ENCODE measurements at places on chromosomes 1 and 21.

GRCh38 chr1:90435351-90435750 lies 281.8 kb downstream of the BARHL2 start:
- DNase-seq: no peak

GRCh38 chr1:61130338-61131000 lies 48.1 kb downstream of the NFIA start:
- no peak for DNase-seq

GRCh38 chr21:42125571-42126544 lies 54.7 kb downstream of the UMODL1 start:
- DNase-seq: no peak

DNA sequence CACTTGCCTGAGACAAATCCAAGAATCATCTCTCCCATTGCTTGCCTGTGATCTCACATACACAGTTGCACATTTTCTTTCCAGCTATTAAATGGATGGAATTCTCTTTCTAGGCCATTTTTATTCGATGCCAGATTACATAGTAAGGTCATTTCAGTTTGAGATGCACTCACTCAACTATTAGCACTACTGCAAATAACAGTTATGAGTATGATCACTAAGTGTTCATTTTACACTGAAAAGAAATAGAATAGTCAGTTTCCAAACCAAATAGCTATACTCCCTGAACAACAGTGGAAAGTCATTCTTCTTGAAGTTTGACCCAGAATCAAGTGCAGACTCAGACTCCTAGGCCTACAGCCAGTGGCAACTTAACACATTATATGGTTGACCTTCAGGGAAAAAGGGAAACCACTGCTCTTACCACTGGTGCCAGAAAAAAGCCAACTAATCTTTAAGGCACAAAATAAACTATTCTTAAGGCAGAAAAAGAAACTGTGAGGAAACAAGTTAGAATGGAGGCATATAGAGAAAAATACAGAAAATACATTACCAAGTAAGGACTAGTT lies 31.5 kb downstream of the WNT2B start:
- no peak for DNase-seq

DNA sequence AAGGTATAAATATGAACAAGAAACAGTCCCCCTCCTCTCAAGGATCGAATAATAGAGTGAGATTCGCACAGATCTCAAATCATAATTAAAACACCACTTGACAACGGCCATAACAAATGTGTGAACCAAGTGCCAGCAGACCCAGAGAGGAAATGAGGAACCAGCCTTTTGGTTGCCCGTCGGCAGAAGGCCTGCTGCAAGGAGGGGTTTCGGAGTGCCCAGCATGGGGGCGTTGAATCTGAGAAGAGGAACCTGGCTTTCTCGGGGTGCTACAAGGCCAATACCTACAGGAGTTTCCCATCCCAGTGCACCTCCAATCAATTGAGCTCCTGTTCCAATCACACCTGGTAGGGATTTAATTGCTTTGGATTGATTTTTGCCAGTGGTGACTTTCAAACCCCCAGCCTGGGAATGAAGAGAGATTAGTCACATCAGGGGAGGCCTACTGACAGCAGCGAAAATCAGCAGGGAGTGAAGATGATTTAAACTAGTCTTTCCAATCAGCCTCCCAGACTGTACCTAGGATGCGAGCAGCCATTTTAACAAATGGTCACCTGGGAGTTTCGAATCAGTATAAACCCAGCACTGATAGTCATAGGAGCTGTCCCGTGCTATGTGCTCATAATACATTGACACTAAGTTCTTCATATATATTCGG lies 263.8 kb downstream of the KAZN start:
- DNase-seq: no peak

DNA sequence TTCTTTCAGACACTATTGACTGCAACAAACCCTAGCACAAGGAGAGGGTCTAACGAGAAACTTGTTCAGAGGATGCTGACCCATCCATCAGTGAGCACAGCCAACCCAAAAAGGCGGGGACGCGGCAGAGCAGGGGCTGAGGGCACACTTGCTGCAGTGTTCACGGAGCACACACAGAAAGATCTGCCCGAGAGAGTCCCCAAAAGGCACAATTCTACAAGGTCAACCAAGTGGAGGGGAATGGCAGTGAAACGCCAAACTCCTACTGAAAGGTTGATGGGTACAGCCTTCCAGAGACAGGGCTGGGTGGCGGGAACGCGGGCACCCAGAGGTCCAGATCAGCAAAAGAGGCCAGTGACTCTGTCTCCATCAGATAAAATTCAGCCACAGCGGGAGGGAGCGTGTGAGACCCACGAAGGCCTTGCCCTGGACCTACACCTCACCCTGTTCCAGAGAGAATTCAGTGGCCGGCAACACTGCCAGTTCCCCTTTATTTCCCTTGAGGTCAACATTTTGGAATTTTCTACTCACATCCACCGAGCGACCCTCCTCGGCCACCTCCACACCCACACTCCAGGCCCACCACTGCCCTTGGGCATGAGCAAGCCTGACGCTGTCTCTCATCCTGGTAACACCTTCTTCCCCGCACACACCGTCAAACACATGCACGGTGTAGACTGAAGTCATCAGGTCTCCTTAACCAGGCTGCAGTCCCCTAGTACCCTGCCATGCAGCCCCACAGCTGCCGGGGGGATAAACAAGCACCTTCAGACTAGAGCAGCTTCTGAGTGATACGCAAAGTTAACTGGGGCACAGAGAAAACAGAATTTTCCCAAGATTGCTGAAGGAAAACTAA lies 5.5 kb downstream of the GNG4 start:
- no peak for DNase-seq

- DNase-seq: no peak
These were observed 20.5 kb upstream of the HIVEP3 start for GRCh38 chr1:41939194-41939593.

DNA sequence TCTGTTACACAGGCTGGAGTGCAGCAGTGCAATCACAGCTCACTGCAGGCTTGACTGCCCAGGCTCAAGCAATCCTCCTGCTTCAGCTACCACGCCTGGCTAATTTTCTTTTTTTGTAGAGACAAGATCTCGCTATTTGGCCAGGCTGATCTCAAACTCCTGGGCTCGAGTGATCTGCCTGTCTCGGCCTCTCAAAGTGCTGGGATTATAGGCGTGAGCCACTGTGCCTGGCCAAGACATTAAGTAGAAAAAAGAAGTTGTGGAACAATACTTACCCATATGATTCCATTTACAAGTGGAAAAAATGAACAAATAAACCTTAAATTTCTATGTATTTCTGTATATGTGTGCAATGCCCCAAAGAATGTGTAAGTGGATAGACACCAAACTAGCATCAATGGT lies 30.3 kb upstream of the ID3 start:
- DNase-seq: no peak

- no peak for DNase-seq
These were observed 41.2 kb upstream of the RGS8 start for GRCh38 chr1:182725259-182726255.

GRCh38 chr1:27596261-27596660 lies 7.7 kb downstream of the AHDC1 start:
- no peak for DNase-seq

GRCh38 chr1:46689897-46690296 lies 18.2 kb downstream of the TEX38 start:
- DNase-seq: no peak

- DNase-seq: no peak
These were observed 12.7 kb downstream of the GORAB start for GRCh38 chr1:170544624-170545023.

DNA sequence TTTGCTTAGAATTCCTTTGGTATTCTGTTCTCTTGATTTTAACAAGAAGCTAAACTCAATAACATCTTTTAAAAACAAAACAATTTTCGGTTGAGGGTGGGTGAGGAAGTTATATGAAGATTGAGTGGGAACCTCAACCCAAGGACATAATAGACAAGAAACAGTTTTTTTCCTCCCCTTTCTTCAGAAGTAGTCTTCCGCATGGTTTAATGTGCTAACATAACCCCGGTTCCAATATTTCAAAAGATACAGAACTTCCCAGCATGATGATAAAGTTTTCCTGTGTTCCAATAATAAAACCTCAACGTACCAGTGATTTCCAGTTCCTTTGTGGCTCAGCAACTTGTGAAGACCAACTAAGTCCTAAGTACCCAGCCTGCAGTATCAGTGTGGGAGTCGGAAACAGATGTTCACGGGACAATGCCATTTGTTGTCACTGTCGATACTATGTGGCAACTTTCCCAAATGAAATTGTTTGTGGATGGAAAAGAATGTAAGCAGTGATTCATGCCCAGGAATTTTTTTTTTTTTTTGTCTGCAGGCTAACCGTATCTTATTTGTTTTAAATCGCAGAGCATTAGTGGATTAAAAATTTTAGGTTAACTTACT lies 48.5 kb downstream of the NR5A2 start:
- no peak for DNase-seq

DNA sequence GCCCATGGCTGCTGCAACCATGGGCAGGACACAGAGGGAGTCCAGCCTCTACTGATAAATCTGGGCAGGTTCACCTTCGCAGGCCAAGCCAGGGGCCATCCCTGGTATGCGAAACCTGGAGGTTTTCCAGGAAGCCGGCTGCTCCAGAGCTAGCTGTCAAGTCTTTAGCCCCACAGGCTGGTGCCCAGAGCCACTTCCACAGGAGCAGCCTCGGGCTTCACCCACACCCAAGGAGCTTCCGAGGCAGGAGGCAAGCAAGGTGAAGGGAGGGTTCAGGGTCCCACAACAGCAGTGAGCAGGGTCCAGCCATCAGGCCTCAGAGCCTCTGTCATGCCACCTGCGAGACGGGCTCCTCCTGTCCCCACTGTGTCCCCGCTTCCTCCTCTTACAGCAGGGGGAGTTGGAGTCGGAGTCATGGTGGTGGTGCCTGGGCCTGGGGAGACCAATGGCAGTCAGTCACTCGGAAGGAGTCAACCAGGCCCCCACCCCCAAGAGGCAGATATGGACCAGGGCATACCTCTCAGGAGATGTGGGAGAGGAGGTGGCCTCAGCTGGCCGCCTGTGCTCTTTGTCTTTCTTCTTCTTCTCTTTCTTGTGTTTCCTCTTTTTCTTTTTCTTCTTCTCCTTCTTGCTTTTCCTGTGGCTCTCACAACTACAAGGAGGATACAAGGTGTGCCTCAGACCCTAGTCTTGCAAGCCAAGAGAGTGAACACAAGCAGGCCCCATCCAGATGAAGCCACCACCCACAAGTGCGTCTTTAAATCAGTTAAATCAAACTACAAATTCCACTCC lies 2.1 kb downstream of the C1orf35 start:
- DNase-seq: no peak

DNA sequence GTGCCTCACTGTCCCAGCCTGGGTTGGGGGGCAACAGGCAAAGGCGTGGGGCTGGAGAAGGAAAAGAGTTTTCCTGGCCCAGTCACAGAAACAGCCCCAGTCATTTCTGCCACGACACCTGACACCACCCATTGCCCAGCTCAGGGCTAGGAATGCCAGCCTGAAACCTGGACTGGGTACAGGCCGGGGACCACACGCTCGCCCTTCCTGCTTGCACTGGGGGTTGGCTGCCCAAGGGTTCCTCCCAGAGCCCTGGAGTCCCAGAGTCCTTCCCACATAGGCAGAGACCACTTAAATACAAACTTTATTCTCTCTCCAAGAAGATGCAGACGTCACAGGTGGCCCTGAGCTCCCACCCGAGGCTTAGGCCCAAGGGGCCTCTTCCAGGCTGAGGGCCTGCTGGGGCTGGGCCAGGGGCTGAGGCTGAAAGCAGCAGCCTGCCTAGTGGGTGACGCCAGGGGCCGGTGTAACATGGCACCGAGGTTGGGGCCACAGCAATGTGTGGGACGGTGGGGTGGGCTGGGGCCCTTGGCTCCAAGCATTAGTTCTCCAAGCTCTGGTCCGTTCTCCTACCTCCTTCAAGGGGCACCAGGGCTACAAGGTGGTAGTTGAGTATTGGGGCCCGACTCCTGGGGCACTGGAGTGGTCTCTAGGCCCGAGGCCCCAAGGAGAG lies 1.6 kb downstream of the TMEM52 start:
- no peak for DNase-seq

- DNase-seq: no peak
These were observed 60.5 kb upstream of the SOD1 start for GRCh38 chr21:31599013-31599412.

- DNase-seq: no peak
These were observed 113.5 kb downstream of the RIPK4 start for GRCh38 chr21:41653243-41653953.

GRCh38 chr1:33460947-33461629 lies 11.4 kb upstream of the ZSCAN20 start:
- no peak for DNase-seq

- DNase-seq: no peak
These were observed 147.1 kb upstream of the ATP1B1 start for GRCh38 chr1:168959382-168959781.

- no peak for DNase-seq
These were observed 369.3 kb downstream of the PBX1 start for GRCh38 chr1:164928232-164928812.

DNA sequence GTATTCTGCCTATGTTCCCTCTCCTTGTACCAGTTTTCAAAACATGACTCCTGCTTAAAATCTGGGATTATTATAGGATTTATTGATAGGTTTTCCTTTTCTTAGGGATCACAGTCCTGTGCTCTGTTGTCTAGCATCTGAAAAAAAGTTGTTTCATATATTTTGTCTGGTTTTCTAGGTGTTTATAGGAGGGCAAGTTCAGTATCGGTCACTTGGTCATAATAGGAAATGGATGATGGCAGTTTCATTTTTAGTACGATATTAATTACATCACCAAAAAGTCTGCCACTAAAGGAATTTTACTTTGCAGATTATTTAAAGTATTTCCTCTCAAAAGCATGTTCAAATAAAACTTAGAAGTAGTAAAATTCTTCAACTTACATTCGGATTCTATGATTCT lies 94.4 kb downstream of the RASAL2 start:
- DNase-seq: no peak

DNA sequence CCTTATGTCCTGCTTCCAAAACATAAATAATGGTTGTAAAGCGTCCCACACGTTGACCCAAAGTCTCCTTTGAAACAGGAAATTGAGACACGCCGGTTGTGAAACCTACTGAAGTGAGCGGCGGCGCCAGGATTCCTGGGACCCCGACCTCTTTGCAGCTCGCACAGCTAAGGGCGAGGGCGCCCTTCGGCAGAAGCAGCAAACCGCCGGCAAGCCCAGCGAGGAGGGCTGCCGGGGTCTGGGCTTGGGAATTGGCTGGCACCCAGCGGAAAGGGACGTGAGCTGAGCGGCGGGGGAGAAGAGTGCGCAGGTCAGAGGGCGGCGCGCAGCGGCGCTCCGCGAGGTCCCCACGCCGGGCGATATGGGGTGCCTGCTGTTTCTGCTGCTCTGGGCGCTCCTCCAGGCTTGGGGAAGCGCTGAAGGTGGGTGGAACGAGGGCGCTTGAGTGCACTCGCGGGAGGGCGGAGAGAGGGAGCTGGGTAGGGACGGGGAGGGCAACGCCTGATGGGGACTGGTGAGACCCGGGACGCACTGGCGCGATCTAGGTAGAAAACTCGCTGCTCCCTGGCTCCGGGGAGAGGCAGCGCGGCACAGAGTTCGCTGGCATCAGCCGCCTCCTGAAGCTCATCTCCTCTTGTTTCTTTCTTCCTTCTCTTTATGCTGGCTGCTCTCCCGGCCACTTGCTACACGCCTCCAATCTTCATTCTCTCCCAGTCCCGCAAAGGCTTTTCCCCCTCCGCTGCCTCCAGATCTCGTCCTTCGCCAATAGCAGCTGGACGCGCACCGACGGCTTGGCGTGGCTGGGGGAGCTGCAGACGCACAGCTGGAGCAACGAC lies at the start of gene CD1D:
TSS of gene CD1D (plus strand) at position 155 of the 836 bp plus-strand sequence. CDS start at position 362, 207 bp downstream.
- peak; percentile 11 for DNase-seq
